ENCODE measurements at places on chromosomes 12 and 14.

DNA sequence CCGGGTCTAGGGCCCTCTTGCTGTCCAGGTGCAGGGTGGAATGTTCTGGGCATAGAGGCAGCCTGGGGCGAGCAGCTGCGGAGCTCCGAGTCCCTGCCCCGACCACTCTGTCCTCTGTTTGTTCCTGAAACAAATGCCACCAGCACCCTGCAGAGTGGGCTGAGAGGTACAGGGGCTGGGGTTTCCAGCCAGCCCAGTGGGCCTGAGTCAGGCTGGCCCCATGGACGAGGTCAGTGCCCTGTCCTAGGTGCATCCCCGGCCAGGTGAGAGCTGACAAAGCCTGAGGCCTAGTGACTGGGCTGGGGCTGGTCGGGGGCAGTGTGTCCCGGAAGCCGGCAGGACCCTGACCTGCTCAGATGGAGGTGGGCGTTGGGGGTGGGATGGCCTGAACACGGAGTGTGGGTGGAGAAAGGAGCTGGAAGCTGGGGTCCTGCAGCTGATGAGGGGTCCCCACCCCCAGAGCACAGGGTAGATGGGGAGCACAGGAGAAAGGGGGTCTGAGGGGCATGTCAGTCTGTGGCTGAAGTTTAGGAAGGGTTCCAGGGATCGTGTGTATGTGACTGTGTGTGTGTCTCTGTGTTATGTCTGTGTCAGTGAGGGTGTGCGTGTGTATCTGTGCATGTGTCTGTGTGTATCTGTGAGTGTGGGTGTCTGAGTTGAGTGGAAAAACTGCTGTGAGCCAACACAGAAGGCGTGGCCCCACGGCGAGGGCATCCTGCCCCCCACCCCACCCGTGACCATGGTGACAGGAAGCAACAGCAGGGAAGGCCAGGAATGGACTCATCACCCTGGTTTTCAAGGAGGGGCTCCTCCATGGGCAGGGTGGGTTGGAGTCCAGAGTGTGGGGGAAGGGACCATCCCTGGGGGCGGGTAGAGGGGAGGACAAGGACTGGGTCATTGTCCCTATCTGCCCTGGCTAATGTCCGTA lies 2.4 kb upstream of the CRIP1 start:
- DNase-seq, result no peak

DNA sequence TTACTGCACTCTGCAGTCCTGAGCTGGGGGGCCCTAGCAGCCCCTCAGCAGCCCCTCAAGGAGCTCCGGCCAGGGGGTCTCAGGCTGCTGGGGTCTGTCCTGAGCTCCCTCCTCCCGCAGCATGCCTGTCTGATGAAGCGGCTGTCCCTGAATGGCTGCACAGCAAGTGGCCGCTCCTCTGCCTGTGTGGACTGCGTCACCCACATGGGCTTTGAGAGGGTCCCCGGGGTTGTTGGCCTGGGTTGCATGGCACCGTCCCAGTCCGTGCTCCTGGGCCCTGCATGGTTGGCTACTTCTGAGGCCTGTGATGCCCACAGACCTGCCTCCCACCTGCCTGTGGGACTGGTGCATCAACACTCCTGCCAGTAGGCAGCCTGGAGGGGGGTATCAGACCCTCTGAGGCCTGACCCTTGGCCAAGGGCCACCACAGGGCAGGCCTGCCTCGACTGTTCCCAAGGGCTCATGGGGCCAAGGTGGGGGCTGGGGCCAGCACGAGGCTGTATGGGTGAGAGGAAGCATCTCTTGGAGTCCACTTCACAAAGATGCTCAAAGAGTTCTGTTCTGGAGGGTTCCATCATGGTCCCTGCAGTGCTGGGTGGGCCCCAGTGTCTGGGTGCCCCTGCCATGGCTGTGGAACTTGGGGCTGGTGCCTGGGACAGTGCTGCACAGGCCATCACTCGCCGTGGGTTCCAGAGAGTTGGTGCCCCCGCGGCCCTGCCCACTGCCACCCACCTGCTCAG lies 12.2 kb downstream of the CEP170B start:
- DNase-seq, result no peak

- peak; percentile 71 for DNase-seq
Measured at GRCh38 chr14:85415015-85415712, 114.8 kb upstream of the FLRT2 start.

DNA sequence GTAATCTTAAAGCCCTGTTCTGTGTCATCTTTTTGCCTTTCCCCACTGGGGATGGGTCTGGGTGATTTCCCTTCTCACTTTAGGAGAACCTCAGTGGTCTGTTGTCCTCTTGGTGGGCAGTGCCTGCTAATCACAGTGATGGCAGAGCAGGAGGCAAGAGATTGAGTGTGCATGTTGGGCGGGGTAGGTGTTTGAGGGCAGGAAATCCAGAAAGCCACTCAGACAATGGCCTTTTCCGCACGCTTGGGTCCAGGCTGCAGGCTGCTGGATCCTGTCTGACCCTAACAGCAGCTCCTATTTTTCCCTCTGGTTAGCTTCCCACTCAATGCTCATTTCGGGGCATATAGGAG lies 13.7 kb upstream of the ITGA5 start:
- no peak for DNase-seq
